Activated T-helper 17 cell treated with anti-CD3 and anti-CD28 coated beads, Interleukin-2, amount 50 U/mL, for 72 hours (primary cell): ENCODE measurements at places on chromosomes 13 and 19.
A peak's percentile ranks its signal among the peaks of the same experiment; 100 is the strongest.

- ATAC-seq: no peak
Observed at GRCh38 chr13:39874331-39875053, 219.0 kb downstream of the COG6 start.

GRCh38 chr19:17455308-17456123, 5.2 kb downstream of the NXNL1 start:
- no peak for ATAC-seq

GRCh38 chr19:38063928-38064327, 156.9 kb downstream of the SIPA1L3 start:
- ATAC-seq: no peak

DNA sequence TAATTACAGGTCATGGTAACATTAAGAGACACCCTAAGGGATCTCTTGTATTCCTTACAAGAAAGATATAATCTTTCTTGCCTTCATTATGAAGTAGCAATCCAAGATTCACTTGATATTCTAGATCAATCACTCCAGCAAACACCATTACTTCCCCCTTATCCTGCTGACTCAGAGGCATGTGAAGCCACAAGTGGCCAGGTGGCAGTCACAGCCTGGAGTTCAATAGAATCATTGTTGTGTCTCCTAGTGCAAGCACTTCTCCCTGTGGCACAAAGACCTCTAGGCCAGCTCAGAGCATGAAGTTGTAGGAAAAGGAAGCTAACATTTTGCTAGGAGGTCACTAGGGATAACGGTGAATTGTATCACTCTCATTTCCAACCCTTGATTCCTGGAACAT, 864.3 kb upstream of the ATXN8OS start:
- ATAC-seq: no peak

GRCh38 chr13:101972191-101972590, 429.7 kb downstream of the FGF14 start:
- no peak for ATAC-seq

GRCh38 chr13:62687732-62688131, 1272.1 kb upstream of the PCDH20 start:
- no peak for ATAC-seq

GRCh38 chr19:16001481-16002312, 52.9 kb downstream of the OR10H4 start:
- ATAC-seq: peak; percentile 92

GRCh38 chr19:45934551-45935230, 20.1 kb upstream of the NANOS2 start:
- no peak for ATAC-seq

GRCh38 chr13:113394339-113394640, 30.4 kb upstream of the GRTP1 start:
- no peak for ATAC-seq

DNA sequence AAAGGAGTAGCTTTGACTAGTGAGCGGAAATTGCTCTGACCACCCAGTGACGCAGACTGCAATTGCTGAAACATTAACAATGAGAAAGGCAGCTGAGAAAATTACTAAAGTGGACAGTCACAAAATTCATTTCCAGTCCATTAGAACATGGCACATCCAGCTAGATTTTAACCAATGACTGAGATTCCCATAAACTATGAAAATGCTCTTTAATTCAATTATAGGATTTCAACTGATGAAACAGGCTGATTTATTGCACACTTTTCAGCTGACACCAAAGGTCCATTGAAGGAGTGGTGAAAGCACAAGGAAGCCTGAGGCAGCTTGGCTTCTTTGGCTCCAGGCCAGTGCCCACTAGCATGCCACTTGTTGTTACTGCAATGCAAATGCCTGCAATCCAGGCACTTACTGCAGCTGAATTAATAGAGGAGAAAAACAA, 933.4 kb downstream of the SLITRK6 start:
- ATAC-seq: no peak

DNA sequence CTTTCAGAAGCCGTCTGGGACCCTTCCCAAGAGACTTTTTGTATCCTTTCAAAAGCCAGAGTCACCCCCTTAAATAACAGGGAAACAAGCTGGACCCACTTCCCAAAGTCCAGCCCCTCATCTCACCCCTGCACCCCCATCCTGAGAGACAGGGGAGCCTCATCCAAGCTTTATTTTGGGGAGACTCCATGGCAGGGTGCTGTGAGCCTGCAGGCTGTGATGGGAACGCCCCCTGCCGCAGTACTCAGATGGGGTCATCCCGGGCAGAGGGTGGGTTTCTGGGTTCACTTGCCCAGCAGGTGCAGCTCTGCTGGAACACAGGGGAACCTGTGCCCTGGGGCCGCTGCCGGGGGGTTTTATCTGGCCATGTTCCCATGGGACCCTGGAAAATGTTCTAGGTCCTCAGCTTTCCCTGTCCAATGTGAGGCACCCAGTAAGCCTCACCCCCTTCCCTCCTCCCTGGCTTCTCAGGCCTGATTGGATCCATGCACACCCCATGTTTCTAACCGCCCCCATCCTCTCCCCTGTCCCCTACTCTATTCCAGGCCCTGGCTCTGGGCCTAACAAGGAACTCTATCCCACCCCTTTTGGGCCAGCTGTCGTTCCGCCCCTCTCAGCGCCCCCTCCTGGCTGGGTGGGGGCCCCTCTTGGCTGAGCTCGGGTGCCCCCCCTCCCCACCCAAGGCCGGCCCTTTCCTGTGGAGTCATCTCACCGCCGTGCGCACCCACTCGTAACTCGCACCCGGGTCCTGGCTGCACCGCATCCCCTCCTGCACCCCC, 1.0 kb downstream of the HIF3A start:
- ATAC-seq: no peak

GRCh38 chr13:30158774-30159445, 148.4 kb downstream of the KATNAL1 start:
- ATAC-seq: peak; percentile 60

DNA sequence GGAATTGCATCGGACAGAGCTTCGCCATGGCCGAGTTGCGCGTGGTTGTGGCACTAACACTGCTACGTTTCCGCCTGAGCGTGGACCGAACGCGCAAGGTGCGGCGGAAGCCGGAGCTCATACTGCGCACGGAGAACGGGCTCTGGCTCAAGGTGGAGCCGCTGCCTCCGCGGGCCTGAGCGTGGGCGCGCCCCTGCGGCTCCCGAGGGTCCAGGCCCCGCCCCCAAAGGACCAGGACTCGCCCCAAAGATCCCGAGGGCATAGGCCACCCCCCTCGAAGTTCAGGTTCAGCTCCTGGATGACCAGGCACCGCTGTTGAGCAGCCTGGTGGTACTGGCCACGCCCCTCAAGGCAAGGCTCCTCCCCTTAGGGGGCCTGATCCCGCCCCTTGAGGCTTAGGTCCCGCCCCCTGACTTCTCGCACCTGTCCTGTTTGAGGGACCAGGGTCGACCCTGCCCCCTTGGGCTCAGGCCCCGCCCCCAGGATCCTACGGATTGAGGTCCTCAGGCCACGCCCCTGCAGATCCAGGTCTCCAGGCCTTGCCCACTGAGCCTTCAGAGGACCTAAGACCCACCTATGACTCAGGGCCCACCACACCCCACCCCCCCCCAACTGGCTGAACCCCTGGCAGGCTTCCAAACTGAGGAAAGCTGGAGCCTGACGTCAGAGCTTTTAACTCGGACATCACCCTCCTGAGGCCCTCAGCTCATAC, 43.1 kb downstream of the CYP4F22 start:
- ATAC-seq: peak; percentile 38

- ATAC-seq: peak; percentile 20
Observed at GRCh38 chr19:2148482-2149135, 2.8 kb downstream of the AP3D1 start.

DNA sequence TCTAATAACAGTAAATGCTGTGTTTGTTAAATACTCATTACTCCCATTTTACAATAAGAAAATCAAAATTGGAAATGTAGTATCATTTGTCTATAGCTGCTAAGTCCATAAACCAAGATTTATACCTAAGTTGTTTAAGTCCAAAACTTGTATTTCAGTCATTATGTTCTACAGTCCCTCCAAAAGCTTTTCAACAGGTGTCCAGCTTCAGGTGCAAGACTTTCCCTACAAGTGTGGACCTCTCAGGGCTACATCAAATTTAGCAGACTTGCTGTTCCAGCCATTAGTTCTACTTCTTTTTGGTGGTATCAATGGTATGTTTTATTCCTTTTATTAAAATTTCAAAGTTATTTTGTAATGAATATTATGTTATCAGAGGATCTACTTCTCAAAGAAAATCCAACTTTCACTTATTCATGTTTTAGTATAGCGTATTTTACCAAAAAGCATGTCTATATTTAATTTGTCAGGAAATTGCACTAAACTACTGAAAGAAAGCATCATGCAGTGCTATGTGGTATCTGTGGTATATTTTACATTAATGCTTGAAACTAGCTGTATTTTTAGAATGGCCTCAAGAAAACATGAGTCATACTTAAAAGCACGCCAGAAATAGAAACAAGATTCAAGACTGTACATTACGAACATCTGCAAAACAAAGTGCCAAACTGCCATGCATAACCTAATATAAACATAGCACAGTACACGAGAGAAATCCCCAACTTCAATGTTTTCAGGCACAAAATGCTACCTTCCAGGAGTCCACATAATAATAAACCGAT, 44.5 kb downstream of the VWA8 start:
- peak; percentile 84 for ATAC-seq

DNA sequence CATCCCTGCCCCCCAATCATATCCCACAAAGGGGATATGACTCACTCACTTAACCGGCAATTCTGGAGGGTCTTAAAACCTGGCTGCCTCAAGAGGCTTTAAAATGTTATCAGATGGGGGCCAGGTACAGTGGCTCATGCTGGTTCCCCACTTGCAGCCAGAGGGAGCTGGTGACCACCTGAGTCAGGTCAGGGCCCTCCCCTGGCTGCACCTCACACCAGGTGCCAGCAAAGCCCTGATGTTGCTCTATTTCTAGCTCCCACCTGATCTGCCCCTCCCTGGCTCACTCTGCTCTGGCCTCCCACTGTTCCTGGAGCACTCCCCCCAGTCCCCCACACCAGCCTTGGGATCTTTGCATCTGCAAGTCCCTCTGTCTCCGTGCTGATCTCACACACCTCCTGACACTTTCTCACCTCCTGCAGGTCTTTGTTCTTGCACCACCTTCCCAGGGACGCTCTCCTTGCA, 14.2 kb downstream of the HPN start:
- no peak for ATAC-seq

DNA sequence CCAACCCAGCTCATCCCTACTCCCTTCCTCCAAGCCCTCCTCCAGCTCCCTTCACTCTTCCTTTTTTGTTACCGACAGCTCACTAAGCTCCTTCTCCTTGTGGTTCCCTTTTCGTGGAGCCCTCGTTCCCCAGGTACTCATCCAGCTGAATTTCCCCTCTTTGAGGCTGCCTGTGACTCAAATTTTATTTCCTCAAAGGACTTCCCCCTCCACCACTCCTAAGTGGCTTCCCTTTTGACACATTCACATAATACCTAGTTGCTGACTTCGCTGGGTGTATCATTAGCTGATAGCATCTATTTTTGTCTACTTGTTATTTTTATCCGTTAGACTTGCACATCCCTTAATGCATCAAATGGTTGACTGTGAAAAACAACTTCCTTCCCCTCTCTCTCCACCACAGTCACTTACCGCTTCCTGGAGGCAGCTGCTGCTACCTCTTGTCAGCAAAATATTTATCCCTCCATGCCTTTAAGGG, 14.5 kb downstream of the FFAR2 start:
- ATAC-seq: peak; percentile 92

DNA sequence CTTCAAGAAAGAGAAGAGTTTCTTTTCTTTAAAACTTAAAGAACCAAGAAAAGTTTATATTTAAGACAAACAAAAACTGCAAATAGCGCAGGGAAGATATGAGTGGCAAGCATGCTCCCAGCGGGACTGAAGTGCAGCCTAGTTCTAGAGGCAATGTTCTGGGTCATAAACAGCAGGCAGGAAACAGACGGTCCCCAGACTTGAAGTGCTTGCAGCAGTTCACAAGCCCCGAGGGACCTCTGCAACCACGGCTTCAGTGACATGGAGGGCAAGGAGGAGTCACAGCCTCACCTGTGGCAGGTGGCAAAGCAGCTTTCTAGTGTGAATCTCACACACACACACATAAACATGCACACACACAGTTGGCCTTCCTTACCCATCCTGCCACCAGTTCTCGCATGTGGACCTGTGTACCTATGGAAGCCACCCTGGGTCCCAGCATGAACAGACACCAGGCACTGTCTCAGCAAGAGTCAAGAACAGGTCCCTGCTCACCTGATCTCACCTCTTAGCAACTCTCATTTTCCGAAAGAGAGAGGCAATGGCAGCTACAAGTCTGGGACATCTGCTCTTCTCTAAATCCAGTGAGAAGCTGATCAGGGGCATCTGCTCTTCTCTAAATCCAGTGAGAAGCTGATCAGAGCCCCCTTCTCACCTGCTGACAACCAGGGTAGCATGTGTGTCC, 162.0 kb downstream of the EFNB2 start:
- no peak for ATAC-seq
